D341Med (cell line): ENCODE measurements at places on chromosomes 16 and 17.

DNA sequence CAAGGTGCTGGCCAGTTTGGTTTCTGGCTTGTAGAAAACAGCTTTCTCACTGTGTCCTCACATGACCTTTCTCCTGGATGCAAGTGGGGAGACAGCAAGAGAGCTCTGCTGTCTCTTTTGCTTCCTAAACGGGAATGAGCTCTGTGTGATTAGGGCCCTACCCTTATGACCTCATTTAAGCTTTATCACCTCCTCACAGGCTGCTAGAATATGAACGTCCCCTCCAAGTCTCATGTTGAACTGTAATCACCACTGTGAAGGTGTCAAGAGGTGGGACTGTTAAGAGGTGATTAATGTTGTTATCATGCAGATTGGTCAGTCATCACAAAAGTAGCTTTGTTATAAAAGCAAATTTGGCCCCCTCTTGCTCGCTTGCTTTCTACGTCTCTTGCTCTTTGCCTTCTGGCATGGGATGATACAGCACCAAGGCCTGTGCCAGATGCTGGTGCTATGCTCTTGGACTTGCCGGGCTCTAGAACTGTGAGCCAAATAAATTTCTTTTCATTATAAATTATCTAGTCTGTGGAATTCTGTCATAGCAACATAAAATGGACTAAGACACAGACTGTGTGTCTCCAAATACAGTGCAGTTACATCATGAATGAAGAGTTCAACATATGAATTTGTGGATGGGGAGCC, 14.8 kb upstream of the POLR3E start:
- DNase-seq = no peak

GRCh38 chr17:30964876-30965275, 6.0 kb upstream of the RNF135 start:
- DNase-seq = no peak

- no peak for DNase-seq
These were observed 253.6 kb upstream of the XYLT1 start for GRCh38 chr16:17724242-17724898.

DNA sequence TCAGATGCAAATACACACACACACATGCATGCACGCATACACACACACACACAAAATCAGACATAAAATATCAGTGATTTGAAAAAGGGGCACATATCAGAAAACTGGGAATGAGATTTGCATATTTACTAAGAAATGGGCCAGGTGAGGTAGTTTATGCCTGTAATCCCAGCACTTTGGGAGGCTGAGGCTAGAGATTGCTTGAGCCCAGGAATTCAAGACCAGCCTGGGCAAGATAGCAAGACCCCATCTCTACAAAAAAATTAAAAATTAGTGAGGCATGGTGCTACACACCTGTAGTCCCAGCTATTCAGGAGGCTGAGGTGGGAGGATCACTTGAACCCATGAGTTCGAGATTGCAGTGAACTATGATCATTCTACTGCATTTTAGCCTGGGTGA, 22.4 kb upstream of the PNPO start:
- no peak for DNase-seq

DNA sequence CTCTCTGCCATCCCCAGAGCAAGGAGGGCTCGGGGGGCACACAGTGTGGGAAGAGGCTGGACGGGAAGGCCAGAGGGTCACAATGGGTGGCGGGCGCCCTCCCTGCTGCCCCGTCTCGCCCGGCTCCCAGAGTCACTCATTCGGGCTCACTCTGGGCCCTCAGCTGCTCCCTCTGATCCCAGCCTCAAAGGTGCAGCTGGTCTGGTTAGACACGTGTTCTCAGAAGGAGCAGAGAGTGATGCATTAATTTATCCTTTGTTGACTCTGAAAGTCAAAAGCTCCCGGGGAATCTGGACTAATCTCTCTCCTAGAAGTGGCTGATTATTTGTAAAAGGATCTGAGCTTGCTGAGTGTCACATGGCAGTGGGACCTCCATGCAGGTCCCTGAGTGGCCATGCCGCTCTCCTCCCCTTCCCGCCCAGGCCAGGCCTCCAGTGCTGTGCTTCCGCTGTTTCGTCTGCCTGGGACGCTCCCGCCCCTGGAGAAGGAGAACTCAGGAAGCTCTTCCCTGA, 87.5 kb downstream of the SEC14L1 start:
- peak; percentile 66 for DNase-seq

DNA sequence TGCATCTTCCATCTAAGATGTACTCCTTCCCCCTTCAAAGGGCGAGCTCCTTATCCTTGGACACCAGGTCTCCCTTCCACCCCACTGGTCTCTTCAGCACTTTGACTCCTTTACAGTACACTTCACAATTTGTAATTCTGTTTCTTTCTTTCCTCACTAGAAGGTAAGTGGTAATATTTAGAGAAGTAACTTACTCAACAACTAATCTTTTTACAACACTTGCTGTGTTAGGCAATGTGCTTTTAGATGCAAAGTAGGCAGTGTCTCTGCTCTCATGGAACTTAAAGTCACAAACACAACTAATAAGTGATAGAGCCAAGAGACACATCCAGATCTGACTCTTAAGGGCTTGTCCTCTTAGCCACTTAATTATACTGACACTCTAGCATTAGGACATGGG, 6.4 kb downstream of the SIAH1 start:
- DNase-seq = no peak

DNA sequence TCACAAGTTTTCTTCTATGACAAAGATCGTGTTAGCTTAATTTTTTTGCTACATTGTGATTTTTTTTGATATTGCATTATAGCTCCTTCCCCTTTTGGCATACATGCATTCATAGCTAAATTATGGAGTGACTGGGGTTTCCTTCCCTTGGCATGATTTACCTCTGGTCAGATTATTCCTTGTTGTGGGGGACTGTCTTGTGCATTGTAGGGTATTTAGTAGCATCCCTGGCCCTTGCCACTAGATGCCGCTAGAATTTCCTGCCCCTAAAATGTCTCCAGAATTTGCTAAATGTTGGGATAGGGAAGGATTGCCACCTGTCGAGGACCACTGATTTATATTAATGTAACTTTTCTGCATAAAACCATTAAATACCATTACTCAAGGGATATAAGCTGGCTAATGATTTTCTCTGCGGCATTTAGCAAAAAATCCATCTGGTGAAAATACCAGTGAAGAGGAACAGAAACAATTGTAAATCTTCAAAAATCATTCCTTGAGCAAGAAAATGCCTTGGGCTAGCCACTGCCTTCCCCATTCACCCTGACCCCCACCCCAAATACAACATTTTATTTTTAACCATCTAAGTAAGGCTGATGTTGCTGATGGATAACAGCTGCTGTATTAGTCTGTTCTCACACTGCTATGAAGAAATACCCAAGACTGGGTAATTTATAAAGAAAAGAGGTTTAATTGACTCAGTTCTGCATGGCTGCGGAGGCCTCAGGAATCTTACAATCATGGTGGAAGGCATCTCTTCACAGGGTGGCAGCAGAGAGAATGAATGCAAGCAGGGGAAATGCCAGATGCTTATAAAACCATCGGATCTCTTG, 195.2 kb downstream of the MAP2K6 start:
- DNase-seq = peak; percentile 60

GRCh38 chr17:43900183-43900857, 7.0 kb downstream of the MPP2 start:
- DNase-seq = peak; percentile 100

DNA sequence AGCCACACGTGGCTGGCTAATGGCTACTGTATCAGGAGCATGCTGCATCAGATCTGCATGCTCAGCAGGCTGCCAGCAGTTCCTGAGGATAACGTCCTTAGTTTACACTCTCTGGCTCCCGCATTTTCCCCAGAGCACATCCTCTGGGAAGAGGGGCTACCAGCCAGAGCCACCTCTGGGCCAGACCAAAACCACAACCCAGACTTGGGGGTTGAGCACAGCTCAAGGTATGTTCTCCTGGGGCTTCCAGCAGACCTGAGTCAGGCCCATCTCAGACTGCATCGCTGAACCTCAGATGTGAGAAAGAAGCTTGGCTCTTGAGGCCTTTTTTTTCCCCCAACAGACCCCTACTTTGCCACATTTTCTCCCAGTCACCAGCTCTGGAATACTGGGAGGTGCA, 23.7 kb upstream of the WSCD1 start:
- DNase-seq = no peak

DNA sequence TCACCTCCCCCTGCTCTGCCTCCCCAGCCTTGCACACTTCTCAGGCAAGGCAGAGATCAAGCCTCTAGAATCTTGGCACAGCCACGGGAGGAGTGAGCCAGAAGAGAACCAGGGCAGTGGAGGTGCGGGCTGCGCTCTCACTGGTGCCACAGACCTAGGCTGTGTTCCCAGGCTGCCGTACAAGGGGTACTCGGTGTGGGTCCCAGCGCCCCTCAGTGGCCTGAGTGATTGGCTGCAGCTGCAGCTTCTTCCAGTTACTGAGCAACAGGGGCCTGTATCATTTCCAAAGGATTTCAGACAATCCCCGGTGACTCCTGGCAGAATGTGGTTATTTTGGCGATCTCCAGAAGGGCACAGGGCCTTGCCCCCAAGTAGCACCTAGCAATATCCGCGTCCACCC, 1852.1 kb downstream of the TP53TG3F start:
- no peak for DNase-seq

- DNase-seq = no peak
These were observed 288.8 kb downstream of the KIF2B start for GRCh38 chr17:54111576-54111975.

GRCh38 chr16:81321536-81321935, 6.8 kb downstream of the GAN start:
- no peak for DNase-seq

DNA sequence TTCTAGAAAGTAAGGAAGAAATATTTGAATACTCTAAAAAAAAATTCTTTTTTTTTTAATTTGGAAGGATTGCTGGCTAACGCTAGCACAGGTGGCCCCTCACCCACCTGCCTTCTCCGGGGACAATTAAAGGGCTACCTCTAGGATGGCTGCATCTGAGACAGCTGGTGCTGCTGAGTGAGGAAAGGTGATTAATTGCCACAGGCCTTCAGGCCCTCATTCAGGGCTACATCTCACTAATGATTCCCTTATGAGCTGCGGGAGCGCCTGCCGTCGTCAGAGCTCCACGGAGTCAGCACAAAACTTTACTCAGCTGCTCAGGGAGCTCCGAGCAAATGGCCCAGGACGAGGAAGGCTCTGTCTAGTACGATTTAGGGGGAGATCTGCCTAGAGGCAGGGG, 27.0 kb upstream of the AKTIP start:
- no peak for DNase-seq

DNA sequence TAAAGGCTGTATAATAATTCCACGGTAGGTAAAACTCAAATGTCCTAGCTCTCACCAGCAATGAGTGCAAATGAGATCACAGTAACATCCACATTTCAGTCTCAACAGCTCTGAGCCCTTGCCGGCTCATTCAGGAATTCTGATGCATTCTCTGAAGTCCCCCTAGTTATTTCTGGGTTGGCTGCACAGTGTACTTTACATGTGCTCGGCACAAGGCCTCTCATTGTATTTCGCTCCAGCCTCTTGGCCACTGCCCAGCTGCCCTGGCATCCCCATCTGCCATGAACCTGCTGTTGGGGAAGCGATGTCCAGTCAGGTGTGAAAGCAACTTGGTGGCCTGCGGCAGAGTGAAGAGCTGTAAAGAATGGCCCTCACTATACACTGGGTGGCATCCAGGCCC, 14.3 kb downstream of the PRCD start:
- DNase-seq = peak; percentile 24

- DNase-seq = no peak
These were observed 166.7 kb downstream of the CPPED1 start for GRCh38 chr16:12637002-12637401.

- DNase-seq = peak; percentile 85
These were observed 498 bp upstream of the PLEKHG4 start for GRCh38 chr16:67278773-67279295.

DNA sequence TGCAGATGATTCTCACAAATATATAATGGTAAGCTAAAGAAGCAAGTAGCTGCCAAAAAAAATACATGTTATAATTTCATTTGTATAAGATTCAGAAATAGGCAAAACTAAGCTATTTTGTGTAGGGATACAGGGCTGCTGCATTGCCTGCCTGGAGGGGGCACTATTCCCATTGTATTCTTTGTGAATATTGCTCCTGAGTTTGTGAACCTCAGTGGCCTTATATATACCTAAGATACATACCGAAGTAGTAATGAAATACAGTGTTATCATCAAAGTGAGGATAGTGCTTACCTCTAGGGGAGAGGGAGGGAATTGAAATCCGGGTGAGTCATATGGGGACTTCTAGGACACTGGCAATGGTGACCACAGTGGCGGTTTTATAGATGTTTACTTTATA, 53.5 kb downstream of the C17orf58 start:
- DNase-seq = peak; percentile 56

GRCh38 chr16:56973294-56973689, 11.5 kb downstream of the CETP start:
- DNase-seq = peak; percentile 12

DNA sequence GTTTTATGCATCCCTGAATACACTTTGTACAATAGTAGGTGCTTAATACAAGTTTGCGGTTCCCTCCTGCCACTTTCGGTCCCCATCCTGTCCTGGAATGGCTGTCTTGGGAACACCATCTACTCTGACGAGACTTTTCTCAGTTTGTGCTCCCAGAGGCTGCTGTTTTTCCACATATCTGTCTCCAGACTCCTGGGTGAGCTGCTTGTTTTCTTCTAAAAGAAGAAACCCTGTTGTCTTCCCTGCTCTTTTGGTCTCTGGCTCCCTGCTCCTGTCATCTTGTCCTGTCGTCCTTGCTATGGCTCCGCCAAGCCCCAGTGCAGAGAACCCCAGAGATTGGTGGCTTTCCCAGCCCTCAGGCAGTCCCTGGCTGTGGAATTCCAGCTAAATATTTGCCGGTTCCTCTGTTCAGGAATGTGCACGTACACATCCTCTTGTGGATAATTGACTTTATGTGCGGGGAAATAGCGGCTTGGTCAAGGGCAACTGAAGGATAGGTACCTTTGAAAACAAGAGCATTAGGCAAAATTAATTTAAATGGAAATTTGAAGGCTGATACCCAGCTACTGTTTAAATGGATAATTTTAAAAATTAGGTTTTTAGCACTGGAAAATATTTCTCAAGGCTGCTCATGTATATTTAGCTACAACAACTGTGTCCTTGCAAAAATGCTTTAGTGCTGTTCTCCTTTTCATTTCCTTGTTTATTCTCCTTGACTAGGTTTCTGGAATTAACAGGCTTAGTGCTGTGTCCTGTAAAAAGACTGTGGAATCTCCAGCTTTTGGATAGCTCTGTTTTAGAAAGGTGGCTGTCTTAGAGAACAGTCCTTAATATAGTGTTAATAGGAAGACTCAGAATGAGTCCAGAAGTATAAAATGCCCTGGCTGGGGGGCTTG, 50.2 kb upstream of the SLC12A3 start:
- DNase-seq = no peak

- DNase-seq = no peak
These were observed 156.9 kb downstream of the LAT start for GRCh38 chr16:29141586-29142324.

DNA sequence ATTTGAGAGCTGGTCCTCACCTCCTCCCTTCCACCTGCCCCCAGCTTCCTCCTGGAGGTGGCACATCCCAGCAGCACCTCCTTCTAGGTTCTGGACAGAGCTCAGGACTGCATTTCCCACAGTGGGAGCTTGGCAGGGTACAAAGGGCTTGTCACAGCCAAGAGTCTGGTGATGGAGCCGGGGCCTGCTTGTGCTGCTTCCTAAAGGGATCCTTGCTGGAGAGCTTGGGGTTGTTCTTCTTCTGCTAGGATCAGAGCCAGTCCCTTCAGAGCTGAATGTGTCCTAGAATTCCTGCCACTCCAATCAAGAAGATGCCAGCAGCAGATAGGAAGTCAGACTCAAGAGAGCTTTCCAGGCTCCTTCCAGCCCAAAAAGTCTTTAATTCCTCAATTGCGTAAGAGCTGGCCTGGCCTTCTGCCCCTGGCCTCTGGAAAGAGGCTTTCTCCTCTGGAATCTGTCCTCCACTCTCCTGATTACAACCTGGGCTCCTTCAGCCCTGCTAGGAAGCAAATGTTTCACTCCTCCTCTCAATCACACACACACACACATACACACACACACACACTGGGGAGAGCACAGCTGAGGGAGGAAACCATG, 4.4 kb downstream of the CD300E start:
- DNase-seq = no peak
